ENCODE measurements at places on chromosomes 16 and 17.
A peak's percentile ranks its signal among the peaks of the same experiment; 100 is the strongest.

DNA sequence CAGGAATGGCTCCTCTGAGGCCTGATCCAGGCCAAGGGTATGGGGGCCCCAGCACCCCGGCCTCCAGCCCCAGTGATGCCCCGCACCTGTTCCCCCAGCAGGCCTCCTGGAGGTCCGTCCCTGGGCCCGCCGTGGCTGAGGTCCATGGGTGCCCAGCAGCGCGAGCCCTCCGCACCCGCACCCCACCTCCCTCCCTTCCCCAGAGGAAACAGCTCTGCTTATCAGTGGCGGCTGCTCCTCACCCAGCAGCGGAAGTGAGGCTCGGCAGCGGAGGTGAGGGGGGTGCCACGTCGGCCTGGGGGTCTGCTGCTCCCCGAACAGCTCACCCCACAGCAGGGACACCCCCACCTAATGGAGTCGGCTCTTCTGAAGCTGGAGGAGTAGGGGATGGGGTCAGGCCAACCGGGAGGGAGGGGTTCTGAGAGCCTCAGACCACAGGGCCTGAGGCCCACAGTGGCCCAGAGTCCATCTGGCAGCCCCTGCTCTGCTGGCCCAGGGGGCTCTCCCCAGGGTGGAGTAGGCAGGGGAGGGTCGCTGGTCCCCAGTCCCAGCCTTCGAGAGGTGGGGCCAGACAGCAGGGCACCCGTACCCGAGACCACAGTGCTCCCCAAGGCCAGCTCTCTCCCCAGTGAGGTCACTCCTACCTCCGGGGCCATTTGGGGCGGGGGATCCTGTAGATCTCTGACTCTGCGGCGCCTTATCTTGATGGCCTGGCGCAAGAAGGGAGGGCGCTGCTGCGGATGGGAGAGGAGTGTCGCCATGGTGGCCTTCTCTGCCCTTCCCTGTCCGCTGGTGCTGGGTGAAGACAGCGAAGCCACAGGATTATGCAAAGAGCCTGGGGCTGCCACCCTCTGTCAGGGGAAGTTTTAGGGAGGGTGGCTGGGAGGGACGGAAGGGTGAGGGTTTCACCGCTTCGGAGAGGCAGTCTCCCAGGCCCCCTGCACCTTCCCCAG is at the start of gene UNC13D:
TSS of gene UNC13D (minus strand) at position 828 of the 953 bp plus-strand sequence. CDS start at position 761, 67 bp downstream.
- no peak for DNase-seq

DNA sequence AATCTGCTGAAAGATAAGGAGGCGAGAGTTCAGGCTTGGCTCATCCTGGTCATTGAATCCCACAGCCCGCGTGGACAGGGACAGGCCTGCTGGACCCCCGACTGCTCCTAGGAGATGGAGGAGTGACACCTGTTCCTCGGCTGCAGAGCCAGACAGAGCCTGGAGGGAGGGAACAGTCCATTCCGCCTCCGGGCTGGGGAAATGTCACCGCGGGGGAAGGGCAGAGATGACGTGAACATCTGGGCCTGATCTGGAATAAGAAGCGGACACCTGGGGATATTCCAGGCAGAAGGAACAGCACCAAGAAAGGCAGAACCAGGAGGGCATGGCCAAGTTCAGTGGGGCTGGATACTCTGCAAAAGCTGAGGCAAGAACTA is 1.5 kb downstream of the ZNF747 start:
- no peak for DNase-seq

- peak; percentile 40 for DNase-seq
Observed at GRCh38 chr16:30570636-30571444, 674 bp downstream of the ZNF688 start.

DNA sequence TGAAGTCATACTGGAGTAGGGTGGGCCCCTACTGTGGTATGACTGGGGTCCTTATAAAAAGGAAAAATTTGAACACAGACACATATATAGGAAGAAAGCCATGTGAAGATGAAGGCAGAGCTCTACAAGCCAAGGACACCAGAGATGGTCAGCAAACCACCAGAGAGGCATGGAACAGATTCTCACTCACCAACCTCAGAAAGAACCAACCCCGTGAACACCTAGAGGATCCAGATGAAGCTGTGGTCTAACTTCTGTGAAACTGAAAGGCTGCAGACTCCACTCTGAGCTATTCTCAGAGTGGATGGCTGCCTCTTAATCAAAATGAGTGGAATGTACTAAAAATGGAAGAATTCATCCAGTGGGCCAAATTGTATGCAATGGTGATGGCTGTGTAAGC is 149.6 kb downstream of the ABCA8 start:
- DNase-seq, result no peak

DNA sequence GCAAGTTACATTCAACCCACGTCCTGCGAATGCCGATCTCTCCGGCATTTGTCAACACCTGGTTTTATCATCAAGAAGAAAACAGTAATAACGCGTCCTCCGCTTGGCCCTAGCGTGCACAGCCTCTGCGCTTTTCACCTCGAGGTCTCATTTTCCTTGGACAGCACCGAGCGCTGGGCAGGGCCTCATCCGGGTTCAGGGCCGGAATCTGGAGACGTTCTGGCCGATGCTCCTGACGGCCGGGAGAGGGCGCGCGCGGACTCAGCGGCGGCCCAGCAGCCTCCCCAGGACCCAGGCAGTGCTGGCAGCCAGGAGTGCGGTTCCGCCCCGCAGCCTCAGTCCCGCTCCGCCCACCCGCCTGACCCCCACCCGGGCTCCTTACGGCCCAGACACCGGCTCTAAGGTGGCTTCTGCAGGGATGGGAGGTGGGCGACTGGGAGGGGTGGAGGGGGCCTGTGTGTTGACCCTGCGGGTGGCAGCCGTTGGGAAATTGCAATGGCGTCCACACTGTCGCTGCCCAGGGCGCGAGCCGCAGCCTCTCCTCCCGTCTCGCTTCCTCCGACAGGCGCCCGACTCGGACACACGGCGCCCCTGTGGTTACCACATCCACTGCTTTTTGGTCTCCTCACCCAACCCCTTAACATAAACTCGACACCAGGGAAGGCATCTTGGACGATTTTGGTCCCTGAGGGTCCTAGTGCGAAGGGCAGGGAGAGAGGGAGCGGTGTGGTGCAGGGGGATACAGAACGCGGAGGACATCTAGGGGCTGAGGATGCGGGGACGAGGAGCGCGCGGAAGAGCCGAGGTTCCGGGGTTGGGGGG is 7.4 kb upstream of the FLYWCH1 start:
- peak; percentile 78 for DNase-seq

GRCh38 chr17:80842456-80843013 is 149.1 kb upstream of the CHMP6 start:
- DNase-seq, result no peak

DNA sequence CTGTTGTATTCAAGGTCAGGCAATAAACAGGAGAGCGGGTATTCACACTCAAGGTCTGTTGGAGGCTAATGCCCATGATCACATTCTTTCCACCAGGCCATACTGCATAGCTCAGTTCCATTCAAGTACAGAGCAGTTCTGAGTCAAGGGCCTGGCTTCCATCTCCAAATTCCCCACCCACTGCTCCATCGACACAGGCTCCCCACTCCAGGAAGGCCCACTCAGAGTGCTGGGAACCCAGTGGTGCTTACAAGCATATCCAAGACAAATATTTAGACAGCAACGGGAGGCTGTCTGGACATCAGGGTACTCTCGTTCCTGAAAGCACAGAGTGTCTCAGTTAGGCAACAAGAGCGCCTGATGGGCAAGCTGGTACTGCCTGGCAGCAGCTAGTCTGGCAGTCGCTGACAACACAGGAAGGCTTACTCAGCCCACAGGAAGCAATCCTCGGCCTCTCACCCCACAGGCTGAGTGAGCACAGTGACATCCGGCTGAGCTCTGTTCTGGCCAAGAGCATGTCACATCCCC is 40.9 kb downstream of the RFFL start:
- peak; percentile 64 for DNase-seq

DNA sequence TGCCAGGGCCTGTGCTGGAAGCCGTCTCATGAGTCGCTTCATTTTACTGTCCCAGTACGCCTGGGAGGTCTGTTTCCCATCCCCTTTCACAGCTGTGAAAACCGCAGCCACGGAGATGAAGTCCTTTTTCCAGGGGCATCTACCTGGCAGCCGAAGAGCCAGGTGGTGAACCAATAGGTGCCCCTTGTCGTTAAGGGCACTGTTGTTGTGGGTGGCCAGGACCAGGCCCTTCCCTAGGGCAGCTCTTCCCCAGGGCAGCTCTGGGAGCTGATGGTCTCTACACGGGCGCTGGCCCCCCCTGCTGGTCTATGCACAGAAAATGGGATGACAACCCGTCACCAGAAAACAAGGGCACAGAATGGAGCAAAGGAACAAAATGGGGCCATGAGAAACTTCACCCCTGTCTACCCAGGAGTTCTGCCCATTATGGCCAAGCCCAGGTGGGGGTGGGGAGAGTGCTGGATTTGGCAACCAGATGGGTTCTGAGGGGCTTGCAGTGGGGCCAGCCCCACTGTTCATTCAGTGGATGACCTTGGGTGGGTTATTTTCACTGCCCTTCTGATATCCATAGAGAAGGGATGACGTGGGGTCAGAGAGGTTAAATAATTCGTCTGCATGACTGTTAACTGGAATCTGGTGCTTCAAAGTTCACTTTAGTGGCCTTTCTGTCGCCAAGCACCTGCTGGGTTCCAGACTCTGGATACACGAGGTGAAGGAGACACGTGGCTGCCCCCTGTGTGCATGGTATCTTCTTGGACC is 11.5 kb downstream of the RMI2 start:
- peak; percentile 64 for DNase-seq

- no peak for DNase-seq
Observed at GRCh38 chr17:82441691-82442487, 8.7 kb downstream of the CYBC1 start.

- no peak for DNase-seq
Observed at GRCh38 chr17:43556292-43556691, 10.2 kb upstream of the ETV4 start.

GRCh38 chr17:11598274-11599221 is at the start of gene DNAH9:
Gene DNAH9, plus strand, starts transcription at chr17:11598470. Its CDS starts 29 bp downstream, at chr17:11598499.
- peak; percentile 99 for DNase-seq

- no peak for DNase-seq
Observed at GRCh38 chr17:57919918-57920317, 35.3 kb downstream of the CUEDC1 start.

DNA sequence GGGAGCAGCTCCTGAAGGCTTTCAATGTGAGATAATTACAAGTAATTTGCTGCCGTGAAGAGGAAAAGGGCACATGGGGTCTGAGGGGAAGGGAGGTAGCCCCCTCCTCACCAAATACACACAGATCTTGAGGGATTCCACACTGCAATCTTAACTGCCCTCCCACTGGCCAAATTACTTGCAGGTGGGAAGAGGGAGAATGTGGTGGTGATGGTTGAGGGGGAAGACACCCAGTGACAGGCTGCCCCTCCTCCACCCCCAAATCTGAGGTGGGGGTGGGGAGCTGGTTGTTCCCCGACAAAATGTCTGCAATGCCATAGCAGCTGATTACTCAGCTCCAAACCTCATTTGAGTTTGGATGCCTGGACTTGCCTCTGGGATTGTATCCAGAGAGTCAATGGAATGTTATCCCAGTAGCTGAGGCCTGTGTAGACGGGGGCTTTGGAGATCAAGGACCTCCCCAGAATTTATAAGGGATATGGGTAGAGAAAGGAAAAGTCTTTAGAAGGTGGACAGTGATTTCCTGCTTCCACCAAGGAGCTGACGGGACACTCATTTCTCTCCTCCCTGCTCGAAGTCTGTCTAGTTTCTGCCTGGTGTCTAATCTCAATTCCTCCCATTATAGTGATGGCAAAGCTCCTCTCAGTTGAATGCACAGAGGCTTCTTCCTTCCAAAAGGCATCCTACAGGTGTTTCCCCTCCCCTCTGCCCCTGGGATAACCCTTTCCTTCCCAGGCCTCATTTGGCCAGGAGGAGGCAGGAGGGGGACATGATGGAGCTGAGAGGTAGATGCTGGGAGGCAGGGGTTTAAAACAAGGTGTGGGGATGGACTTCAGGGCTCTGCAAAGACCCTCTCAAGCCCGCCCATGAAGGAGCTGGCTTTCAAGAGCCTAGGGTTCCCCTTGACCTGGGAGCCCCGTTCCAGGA is 8.7 kb downstream of the DLX4 start:
- DNase-seq, result no peak

GRCh38 chr17:205817-206216 is 24.4 kb upstream of the DOC2B start:
- DNase-seq, result no peak

GRCh38 chr16:25256695-25257469 is 763 bp downstream of the ZKSCAN2 start:
- DNase-seq, result no peak

DNA sequence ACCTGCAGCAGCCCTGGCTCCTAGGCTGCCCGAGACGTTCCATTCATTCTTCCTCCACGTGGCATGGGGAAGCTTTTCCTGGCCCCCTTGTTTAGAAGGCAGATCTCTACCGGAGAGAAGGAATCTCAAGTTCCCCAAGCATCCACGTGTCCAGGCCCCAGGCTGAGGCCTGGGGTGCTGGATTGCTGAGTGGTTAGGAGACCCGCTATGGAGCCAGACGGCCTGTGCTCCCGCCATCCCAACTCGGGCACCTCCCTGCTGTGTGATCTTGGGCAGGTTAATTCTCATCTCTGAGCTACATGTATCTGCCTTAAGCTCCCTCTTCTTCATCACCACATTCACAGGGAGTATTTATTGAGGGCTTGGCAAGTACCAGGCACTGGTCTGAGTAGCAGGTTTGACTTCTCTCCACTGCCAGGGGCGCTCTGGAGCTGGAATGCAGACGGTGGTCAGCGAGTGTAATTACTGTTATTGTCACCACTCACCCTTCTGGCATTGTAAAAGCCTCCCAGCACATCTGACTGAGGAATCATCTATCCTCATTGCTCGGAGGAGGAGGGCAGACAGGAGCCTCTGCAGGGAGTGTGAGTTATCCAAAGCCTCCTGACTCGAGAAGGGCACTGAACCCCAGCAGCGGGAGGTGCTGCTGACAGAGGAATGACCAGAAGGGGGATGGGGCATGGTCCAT is 1.1 kb upstream of the ADGRG1 start:
- no peak for DNase-seq

GRCh38 chr16:85173981-85174751 is 61.9 kb upstream of the CIBAR2 start:
- DNase-seq, result no peak

DNA sequence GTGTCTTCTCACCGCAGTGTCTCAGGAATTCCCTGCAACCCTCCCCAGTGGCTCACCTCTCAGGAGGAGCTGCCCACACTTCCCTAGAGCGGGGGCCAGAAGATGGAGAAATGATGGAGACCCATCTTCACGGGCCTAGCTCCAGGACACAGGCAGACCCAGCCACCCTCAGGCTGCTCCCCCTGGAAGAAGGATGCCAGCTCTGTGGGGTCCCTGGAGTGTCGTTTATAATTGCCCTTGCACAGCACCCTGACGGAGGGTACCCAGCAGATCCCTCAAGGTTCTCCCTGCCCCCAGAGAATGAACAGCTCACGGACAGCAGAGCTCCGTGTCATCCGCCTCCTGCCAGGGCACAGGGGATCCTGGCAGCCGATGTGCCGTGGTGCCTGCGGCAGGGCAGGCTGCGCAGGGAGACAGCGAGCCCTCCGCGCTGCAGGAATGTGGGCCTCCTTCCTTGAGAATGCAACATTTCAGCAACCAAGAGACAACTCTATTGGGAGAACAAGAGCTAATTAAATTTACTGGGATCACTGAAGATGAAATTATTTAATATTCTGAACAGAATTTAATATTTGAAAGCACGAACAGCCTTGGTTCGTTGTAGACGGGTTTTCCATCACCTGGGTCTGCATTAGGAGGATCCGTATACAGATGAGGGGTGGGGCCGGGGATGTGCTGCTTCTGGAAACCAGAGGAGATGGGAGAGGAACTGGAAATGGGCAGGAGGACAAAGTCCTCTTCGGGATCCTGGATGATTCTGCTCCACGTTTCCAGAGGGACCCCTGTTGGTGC is 21.0 kb upstream of the RBFOX3 start:
- DNase-seq, result no peak
